ENCODE measurements at places on chromosomes 7 and 10. TPM values are rescaled to one million over a fixed set of nuclear protein-coding genes. Genes with fewer than 3 reads are reported as not detected.

- peak overlapping the region; percentile 68 for H3K27ac ChIP-seq
- H3K36me3 ChIP-seq = peaks cover 10% of the 10 kb centered on the region
- no peak overlapping the region for H3K4me3 ChIP-seq
- H3K4me1 ChIP-seq = peaks cover 81% of the 10 kb centered on the region
- no peak for DNase-seq
Observed at GRCh38 chr7:105006367-105007136, 7.5 kb upstream of the KMT2E start.

- H3K27ac ChIP-seq = no peak overlapping the region
- no peak for DNase-seq
- H3K4me1 ChIP-seq = peaks cover 15% of the 10 kb centered on the region
- no peaks in the 10 kb centered on the region for H3K27me3 ChIP-seq
Observed at GRCh38 chr7:152076324-152076821, 50.9 kb downstream of the GALNT11 start.

DNA sequence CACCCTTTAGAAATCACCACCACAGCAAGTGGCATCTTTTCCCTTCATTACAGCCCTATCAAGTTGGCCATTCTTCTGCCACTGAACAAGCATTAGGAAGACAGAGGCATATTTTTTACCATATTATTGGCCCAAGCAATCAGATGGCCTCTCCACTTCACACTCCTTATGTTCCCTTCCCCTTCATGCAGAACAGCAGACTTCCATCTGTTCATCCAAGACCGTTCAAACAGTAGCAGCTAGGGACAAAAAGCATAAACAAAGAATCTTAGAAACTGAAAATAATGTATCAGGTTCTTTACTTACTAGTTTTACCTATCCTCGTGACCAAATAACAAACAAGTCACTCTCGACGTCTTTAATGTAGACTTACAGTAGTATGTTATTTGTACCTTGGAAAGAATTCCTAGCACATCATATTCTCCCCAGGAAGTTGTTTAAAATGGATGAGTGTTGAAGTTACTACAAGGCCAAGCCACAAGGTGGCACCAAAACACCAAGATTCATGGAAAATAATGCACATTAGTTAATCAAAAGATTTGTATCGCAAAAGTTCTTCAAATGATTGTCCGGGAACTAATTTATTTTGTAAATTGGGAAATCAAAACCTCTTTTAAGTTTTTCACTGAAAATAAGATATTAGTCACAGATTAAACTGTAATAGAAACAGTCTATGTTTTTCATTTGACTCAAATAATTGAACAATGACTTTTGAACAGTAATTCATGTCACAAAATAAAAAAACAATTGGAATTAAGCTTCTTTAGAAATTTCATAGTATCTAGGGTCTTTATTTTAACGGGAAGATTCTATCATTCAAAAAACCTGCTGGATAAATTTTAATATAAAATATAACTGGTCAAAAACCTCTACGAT is 112.1 kb downstream of the VPS41 start:
- DNase-seq = no peak
- no peak overlapping the region for H3K27ac ChIP-seq
- H3K4me1 ChIP-seq = no peaks in the 10 kb centered on the region
- H3K4me3 ChIP-seq = no peak overlapping the region
- H3K27me3 ChIP-seq = no peaks in the 10 kb centered on the region
- peaks cover 42% of the 10 kb centered on the region for H3K36me3 ChIP-seq

DNA sequence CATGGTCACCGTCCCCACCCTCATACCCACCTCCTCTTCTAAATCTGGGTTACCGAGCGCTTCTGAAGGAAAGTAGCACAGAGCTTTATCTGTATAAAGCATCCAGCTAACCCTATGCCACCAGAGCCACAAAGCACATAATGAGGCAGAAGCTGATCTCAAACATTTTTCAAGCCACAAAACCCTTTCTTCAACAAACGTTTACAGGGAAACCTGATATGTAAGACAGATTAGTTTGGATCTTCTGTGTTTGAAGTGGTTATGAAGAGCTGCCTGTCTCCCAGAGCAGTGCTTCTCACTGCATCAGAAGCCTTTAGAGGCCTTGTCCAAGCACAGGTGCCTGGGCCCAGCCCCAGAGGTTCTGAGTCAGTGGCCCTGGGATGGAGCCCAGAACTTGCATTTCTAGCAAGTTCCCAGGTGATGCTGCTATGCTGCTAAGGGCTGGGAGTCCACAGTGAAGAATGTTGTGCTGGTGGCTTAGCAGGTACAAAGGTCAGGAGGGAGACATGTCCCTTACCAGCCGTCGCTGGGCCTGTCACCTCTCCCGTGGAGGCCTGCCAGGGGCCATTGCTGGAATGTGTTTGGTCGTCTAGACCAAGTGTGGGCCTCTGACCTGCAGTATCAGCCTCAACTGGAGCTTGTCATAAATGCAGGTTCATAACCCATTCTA is 90.4 kb downstream of the TAF3 start:
- H3K4me1 ChIP-seq = peaks cover 3% of the 10 kb centered on the region
- H3K27me3 ChIP-seq = no peaks in the 10 kb centered on the region
- H3K36me3 ChIP-seq = no peaks in the 10 kb centered on the region

DNA sequence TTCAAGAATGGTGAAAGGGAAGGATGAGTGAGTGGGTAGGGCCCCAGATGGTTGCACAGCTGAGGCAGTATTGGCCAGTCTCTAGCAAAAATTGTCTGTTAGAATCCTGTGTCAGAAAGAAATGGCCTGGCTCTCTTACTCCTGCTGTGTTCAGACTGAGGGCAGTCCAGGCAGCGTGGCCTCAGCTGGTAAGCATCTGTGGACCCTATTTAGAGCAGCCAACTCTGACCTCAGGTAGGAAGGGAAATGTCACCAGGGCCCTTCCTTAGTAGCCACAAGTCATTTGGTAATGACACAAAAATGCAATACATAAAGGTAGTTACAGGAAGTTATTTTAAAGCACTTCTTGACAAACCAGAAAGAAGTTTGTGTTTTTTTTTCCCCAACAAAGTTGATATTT is 1194.7 kb downstream of the CNTNAP2 start:
- no peaks in the 10 kb centered on the region for H3K27me3 ChIP-seq
- H3K27ac ChIP-seq = no peak overlapping the region
- no peaks in the 10 kb centered on the region for H3K36me3 ChIP-seq
- no peaks in the 10 kb centered on the region for H3K4me1 ChIP-seq

DNA sequence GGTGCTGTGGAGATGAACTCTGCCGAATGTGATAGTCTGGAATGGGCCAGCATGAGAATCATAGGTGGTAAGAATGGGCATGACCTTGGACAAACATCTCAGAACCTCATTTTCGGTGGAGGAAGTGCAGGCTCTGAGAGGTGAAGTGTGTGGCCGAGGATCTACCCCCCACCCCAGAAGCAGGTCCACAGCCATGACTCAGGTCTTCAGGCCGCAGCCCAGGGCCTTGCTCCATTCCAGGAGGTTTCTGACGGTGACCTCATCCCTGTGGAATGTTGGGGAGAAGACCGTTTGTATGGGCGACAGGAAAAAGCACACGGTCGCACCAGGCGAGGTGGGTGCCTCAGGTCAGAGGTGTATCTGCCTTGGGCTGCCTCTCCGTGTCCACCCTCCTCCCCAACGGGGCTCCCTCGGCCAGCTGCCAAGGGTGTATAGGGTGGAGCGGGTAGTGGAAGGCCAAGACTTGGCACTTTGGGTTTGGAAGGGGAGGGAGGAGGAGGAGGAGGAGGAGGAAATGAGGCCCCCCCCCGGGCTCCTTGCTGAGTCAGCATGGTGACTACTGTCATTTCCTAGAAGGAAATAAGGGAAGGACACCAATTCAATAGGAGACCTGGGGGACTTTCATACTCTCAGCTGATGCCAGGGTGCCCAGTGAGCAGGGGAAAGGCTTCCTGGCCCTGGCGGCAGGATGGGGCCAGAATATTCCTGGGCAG is 168.0 kb upstream of the RHEB start:
- H3K27ac ChIP-seq = peak overlapping the region; percentile 63
- peak; percentile 43 for DNase-seq
- H3K36me3 ChIP-seq = no peaks in the 10 kb centered on the region
- no peaks in the 10 kb centered on the region for H3K27me3 ChIP-seq
- peaks cover 3% of the 10 kb centered on the region for H3K4me1 ChIP-seq

- H3K4me3 ChIP-seq = no peak overlapping the region
- DNase-seq = no peak
- H3K27me3 ChIP-seq = no peaks in the 10 kb centered on the region
- no peaks in the 10 kb centered on the region for H3K36me3 ChIP-seq
- no peak overlapping the region for H3K27ac ChIP-seq
- H3K4me1 ChIP-seq = no peaks in the 10 kb centered on the region
Observed at GRCh38 chr10:797179-797578, 107.7 kb upstream of the DIP2C start.

GRCh38 chr7:137985253-137985896 is 16.5 kb downstream of the CREB3L2 start:
- H3K27me3 ChIP-seq = no peaks in the 10 kb centered on the region
- H3K4me1 ChIP-seq = peaks cover 24% of the 10 kb centered on the region
- no peak overlapping the region for H3K4me3 ChIP-seq
- no peaks in the 10 kb centered on the region for H3K36me3 ChIP-seq
- DNase-seq = no peak

DNA sequence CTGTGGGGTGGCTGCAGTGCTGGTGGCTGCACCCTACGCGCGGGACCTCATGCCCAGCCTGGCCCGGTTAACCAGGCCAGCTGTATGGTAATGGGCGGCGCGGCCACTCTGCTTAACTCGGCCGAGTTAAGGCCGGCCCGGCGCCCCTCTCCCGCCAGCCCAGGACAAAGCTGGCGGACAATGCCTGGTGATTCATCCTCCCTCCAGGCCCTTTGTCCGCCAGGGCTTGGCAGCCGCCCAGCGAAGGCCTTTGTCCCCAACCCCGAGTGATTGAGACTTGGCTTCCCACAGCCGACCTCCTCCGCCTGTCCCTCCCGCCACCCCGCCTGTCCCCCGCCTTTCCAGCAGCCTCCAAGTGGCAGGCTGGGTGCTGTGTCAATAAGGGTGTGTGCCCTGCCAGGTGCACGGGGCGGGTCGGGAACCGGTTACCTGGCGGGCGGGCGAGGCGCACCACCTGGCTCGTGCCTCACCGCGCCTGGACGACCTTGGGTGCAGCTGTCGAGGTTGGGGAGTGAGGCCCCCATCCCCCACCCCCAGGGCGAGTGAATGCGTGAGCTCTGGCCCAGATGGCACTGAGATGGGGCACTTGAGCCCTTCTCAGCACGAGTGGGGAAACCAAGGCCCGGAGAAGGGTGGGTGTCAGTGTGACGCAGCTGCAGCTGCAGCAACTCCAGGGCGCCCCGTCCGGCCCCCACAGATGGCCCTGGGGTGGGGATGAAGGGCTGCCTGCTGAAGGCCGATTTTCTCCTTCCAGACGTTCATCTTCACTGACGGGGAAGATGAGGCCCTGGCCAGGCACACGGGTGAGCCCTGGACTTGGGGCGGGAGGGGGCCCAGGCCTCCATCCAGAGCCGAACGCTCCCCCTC is 4.6 kb downstream of the LFNG start:
- H3K27ac ChIP-seq = peak overlapping the region; percentile 68
- peak; percentile 90 for DNase-seq
- peaks cover 93% of the 10 kb centered on the region for H3K4me1 ChIP-seq
- H3K36me3 ChIP-seq = no peaks in the 10 kb centered on the region

DNA sequence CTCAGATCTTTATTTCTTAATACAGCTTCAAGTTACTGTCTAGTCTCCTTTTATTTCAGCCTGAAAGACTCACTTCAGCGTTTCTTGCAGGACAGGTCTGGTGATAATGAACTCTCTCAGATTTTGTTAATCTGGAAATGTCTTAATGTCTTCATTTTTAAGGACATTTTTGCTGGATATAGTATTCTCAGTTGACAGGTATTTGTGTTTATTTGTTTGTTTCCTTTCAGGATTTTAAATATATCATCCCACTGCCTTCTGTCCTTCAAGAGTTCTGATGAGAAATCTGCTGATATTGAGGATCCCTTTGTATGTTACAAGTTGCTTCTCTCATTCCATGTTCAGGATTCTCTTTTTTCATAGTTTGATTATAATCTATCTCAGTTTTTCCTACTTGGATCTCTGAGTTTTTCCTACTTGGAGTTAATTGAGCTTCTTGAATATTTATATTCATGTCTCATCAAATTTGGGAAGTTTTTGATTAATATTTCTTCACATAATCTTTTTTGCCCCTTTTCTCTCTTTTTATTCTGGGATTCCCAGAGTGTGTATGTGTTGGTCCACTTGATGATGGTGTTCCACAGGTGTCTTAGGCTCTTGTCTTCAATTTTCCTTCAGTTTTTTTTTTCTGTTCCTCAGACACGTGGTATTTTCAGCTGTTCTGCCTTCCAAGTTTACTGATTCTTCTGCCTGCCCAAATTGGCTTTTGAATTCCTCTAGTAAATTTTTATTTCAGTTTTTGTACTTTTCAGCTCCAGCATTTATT is 49.9 kb downstream of the PTEN start:
- no peak for DNase-seq
- no peaks in the 10 kb centered on the region for H3K36me3 ChIP-seq
- no peak overlapping the region for H3K4me3 ChIP-seq
- H3K27me3 ChIP-seq = no peaks in the 10 kb centered on the region

GRCh38 chr10:94208315-94208714 is 154.4 kb downstream of the NOC3L start:
- H3K4me3 ChIP-seq = no peak overlapping the region
- H3K27ac ChIP-seq = no peak overlapping the region
- H3K27me3 ChIP-seq = no peaks in the 10 kb centered on the region
- H3K36me3 ChIP-seq = no peaks in the 10 kb centered on the region
- peaks cover 36% of the 10 kb centered on the region for H3K4me1 ChIP-seq
- no peak for DNase-seq

DNA sequence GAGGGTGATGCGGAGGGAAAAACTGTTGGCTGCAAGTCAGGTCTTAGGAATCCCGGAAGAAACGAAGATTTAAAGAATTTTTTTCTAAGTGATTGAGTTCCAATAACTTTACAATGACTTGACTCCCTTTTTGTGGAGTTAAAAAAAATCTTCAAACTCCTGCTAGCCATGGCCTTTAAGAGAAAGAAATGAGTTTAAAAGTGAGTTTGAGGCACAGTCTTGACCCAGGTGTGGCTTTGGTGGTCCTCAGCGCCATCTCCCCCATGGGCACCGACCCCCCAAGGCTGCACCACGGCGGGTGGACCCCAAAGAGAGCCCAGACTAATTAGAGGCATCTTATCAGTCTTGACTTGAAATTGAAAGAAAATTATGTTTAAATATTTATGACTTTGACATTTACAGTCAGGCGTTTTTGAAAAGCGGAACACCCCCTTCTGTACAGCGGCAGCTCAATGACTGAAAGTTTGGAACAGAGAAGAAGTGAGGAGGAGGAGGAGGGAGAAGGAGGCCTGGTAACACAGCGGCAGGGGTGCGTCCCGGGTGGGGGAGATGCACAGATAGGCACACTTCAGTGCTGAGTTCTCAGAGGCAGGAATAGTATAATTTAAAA is 349.6 kb downstream of the DNAJB6 start:
- peaks cover 96% of the 10 kb centered on the region for H3K27me3 ChIP-seq
- H3K36me3 ChIP-seq = no peaks in the 10 kb centered on the region
- no peak for DNase-seq
- no peak overlapping the region for H3K4me3 ChIP-seq

CYP2C8 gene
- total RNA-seq = not detected

DEPP1 gene
- total RNA-seq = 23.6 TPM

GPRIN2 gene
- not detected for total RNA-seq

ADCYAP1R1 gene
- total RNA-seq = 0.94 TPM

PIK3CG gene
- total RNA-seq = 2.0 TPM

HOXA5 gene
- not detected for total RNA-seq

OR2A7 gene
- total RNA-seq = 0.29 TPM

KCNMA1 gene
- total RNA-seq = 2.5 TPM

TMEM213 gene
- total RNA-seq = not detected

MSMB gene
- not detected for total RNA-seq

ADCY1 gene
- 3.1 TPM for total RNA-seq

LIPJ gene
- 0.23 TPM for total RNA-seq

KNDC1 gene
- 0.04 TPM for total RNA-seq

NUDT1 gene
- 9.7 TPM for total RNA-seq

Measured in heart right ventricle (tissue), 16 donors.